ENCODE measurements at places on chromosomes 6 and 20.

GRCh38 chr20:18754030-18754652 lies 59.4 kb upstream of the SCP2D1 start:
- DNase-seq = peak; percentile 69

GRCh38 chr6:22401206-22401605 lies 104.4 kb upstream of the PRL start:
- no peak for DNase-seq

DNA sequence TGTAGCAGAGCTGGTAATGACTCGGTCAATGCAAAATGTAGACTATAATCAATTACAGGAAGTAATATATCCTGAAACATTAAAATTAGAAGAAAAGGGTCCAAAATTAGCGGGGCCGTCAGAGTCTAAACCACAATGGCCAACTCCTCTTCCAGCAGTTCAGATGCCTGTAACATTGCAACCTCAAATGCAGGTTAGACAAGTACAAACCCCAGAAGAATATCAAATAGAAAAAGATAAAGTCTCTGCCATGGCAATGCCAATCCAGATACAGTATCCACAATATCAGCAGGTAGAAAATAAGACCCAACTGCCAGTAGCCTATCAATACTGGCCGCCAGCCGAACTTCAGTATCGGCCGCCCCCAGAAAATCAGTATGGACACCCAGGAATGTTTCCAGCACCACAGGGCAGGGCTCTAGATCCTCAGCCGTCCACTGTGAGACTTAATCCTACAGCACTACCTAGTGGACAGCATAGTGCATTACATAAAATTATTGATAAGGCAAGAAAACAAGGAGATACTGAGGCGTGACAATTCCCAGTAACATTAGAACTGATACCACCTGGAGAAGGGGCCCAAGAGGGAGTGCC lies 158.4 kb downstream of the GPX5 start:
- DNase-seq = no peak

DNA sequence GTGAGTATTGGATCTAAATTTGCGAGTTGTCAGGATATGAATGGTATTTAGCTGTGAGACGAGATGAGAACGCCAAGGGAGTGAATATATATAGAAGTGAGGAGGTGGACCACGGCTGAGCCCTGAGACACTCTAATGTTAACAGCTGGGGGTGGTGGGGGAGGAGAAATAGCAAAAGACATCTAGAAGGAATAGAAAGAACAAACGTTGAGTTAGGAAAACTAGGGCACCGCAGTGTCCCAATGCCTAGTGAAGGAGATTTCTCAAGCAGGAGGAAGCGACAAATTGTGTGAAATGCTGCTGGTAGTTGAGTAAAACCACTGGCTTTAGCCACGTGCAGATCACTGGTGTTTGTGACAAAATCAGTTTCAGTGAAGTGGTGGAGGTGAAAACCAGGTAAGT lies 56.9 kb downstream of the CD164 start:
- DNase-seq = no peak

DNA sequence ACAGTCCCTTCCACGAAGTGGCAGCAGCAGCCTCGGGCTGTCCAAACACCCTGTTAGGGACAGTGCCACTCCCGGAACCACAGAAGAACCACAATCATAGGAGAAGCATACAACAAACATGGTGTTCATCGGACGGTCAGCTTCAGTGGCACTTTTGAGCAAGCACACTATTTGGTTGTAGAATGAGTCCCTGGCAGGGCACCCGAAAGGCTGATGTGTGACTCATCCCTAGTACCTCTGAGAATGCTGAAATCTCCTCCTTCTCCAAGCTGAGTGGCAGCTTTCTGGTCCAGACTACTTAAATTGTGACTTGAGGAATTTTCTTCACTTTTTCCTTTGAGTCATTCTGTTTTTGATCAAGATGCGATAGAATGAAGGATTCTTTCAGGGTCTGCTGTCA lies 282.5 kb downstream of the ESR1 start:
- DNase-seq = no peak

DNA sequence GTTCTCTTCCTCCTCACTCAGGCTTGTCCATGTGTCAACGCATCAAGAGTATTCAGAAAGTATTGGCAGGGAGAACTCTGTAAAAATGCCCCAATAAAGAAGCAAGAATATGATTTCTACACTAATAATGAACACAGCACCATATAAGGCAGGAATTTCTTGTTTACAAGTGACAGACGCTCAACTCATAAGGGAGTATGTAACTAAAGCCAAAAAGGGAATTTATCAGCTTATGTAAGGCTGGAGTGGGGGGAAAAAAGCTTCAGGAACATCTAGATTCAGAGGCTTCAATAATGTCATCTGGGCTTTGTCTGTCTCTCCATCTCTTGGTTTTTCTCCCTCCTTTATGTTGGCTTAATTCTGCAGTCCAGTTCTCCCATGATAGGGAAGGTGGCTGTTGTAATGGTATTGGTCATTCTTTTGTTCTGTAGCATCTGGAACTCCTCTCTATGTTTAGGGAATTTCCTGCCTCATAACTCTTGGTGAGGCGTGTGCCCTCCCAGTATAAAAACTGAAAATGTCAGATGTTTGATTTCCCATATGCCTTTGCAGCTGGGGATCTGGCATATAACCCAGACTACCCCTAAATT lies 125.1 kb upstream of the COL21A1 start:
- no peak for DNase-seq

- DNase-seq = no peak
Measured at GRCh38 chr6:10720265-10720959, 2.5 kb upstream of the TMEM14C start.

DNA sequence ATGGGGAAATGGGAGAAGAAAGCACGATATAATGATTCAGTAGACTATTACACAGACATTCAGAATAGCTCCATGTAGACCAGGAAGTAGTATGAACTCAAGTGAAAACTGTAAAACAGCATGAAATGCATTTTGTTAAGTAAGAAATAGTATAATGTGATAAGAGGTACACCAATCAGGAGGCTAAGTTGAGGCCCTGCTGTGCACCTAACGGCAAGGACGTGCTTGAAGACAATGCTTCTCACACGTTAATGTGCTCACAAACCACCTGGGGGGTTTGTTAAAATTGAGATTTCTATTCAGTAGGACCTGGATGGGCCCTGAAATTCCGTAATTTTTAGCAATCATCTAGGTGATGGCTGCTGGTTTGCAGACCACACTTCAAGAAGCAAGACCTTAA lies 178.9 kb upstream of the SULF2 start:
- no peak for DNase-seq

DNA sequence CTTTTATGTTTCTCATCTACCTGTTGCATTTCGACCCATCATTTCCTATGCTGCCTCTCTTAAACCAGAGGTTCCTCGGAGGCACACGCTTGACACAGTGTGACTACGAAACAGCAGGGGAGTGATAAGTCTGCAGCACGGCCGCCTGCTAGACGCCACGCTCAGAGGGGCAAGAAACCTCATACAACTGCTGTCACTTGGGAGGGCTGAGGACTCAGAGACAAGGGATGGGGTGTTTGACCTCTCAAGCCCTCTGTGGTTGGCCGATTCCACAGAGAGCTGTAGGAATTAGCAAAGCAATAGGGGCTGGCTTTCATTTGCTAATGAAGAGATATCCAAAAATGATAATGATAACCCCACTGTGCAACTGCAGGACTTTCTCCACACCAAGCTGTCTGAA lies 372.5 kb downstream of the ZFAND3 start:
- DNase-seq = no peak
